ENCODE measurements at places on chromosomes 1 and 21.

DNA sequence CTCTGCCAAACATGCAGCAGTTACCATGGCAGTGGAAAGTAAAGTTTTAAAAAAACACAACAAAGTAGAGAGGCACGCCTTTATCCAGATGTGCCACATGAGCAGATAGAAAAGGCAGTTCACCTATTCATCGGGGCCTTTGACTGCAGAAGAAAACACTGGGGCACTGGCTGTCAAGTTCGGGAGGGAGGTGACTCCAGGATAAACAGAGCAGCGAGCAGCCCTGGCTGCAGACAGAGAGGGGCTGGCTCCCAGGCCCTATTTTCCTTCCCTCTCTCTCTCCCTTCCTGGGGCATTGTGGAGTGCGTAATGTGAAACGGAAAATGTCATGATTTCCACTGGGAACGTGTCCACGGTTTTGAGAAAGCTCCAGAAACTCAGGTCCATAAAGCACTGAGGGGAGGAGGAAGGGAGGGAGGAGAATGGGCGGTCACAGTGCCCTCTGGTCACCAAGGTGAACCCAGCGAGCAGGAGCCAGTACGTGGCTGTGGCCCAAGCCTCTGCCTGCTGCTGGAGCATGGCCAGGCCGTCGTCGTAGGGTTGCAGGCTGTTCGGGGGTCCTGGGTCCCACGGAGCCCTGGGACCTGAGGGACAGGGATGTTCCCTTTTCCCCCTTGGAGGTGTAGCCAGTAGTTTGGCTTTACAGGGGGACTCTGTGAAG, 114.7 kb upstream of the IRF2BP2 start:
- peak; percentile 81 for DNase-seq

DNA sequence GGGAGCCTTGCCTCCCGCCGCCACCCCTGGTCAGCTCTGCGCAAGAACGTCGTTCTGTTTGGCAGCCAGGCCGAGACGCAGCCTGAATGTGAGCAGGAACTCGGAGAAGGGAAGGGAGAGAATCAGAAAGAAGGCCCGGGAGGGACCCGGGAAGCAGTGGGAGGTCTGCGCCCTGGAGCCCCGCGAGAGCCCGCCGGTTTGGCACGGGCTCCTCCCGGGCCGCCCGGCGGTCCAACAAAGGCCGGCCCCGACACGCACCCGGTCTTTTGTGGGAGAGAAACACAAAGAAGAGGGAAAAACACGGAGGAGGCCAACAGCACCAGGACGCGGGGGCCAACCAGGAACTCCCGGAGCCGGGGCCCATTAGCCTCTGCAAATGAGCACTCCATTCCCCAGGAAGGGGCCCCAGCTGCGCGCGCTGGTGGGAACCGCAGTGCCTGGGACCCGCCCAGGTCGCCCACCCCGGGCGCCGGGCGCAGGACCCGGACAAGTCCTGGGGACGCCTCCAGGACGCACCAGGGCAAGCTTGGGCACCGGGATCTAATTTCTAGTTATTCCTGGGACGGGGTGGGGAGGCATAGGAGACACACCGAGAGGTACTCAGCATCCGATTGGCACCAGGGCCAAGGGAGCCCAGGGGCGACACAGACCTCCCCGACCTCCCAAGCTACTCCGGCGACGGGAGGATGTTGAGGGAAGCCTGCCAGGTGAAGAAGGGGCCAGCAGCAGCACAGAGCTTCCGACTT, 2.7 kb upstream of the OLIG2 start:
- no peak for DNase-seq

DNA sequence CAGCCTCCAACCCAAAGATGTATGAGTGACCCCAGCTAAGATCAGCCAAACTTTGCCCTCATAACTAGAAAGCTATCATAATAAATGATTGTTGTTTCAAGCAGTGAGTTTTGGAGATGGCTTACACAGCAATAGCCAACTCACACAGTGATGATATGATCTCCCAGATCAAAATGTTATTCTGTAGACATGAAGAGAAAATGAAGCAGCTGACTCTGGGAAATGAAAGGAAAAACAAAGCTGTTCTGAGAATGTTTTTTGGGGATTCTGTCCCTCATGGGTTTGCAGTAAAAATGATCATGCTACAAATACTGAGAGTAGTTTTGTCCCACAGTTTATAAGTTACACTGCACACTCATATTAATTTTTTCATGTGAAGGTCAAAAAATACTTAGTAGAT, 617.8 kb downstream of the MRPL39 start:
- DNase-seq, result no peak

DNA sequence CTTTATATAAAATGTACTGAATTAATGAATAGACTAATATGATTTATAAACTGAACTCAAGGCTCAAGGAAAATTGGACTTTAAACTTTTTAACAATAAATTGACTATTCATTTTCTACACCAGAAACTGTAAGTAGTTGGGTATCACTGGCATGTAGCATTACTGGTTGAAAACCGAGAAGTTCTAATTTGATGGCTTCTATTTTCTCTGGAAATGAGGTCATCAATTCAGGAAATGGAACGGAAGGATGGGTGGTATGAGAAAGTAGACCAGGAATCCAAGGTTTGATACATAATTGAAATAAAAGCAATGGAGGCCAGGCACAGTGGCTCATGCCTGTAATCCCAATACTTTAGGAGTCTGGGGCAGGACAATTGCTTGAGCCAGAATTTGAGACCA, 50.4 kb downstream of the RERE start:
- DNase-seq, result no peak

DNA sequence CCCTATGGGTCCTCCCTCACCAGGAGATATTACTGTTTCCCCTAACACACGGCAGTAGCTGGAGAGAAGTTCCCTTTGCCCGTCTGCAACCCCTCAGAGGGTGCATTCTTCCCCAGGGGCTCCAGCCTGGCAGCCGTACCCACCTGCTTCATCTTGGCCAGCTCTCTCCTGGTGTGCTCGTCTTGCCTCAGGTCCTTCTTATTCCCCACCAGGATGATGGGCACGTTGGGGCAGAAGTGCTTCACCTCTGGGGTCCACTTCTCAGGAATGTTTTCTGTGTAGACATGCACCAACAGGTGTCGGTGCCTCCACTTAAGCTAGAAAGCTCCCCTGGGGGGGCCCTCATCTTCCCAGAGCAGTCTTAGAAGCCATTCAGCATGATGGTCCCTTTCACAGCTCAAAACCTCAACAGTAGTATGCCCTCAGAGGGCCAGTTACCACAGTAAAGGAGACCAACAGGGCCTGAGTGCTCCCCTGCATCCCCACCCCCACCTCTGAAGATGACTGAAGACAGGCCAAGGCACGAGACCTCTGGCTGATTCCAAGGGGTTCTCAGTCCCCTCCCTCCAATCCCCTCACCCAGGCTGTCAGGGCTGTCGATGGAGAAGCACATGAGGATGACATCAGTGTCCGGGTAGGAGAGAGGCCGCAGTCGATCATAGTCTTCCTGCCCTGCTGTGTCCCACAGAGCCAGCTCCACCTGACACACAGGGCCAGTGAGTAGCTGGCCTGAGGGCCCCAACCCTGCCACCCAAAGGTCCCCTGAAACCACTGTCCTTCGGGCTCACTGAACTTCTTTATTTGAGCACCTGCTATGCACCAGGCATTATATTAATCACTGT, 4.3 kb downstream of the RHOC start:
- DNase-seq, result no peak

DNA sequence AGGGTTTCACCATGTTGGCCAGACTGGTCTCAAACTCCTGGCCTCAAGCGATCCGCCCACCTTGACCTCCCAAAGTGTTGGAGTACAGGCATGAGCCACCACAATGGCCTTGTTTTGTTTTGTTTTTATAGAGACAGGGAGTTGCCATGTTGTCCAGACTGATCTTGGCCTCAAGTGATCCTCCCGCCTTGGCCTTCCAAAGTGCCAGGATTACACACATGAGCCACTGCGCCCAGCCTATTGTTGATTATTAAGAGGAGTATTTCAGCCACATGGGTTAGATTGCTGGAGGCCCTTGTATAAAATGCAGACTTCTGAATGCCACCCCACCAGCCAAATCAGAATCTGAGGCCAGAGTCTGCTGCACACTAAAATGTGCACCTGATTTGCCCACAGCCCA, 57.2 kb upstream of the ANGPTL1 start:
- no peak for DNase-seq

DNA sequence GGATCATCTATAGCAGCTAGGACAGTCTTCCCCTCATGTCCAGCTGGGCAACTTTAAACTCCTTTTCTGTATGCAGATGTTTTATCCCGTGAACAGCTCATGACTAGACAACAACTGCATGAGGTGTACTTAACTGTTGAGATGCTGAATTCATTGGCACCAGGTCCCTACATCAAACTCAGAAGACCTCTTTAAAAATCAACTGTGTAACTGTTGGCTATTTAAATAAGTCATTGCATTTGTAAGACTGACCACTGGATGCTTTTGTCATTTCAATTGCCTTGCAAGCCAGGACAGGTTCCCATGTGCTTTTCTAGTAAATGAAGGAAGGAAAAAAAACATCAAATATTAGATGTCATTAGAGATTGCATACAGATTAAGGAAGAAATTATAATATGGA, 28.3 kb upstream of the GORAB start:
- no peak for DNase-seq

DNA sequence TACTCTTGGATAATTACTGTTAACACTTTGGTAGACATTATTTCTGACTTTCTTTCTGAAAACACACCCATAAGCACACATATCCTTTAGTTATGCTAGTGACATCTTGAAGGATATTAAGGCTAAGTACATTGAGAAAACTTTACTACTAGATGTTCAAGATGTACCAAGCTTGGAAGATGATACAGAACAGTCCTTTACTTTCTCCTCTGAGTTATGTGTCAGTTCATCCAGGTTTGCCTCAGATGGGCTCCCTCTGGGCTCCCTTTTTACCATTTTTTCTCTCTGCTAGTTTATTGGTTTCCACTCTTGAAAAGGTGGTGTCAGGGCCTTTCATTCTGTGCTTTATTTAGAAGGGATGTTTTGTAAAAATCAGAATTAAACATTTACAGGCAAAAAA, 172.3 kb downstream of the S1PR1 start:
- DNase-seq, result no peak

DNA sequence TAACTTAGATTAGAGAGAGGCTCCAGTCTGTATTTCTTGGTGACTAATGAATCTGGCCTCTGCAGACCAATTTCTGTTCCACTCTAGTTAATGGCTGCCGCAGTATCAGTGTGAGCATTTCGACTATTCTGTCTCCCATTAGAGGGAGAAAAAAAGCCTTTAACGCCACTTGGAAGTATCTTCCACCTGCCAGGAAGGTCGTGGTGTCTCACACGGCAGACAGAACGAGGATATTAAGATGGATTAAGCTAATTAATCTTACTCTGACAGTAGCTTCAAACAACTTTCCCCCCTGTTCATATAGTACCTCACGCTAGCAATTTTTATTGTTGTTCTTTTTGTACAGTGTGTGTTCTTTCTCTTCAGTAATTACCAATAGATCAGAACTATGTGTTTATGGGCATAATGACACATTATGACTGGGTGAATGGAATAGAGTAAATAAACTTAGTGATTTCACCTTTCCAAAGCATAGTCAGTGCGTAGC, 153.8 kb downstream of the ADGRL2 start:
- no peak for DNase-seq

DNA sequence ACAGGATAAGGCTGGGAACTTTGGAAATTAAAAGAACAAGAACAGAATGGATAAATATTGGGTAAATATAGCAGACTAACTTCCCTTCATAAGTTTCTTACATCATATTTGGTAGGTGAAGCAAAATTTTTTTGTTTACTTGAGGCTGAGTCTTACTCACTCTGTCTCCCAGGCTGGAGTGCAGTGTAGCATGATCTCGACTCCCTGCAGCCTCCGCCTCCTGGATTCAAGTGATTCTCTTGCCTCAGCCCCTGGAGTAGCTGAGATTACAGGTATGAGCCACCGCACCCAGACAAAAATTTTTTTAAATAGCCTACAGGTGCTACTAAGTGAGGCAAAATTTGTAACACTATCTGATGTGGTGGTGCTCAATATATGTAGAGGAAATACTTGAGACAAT, 50.7 kb downstream of the TM2D1 start:
- no peak for DNase-seq

DNA sequence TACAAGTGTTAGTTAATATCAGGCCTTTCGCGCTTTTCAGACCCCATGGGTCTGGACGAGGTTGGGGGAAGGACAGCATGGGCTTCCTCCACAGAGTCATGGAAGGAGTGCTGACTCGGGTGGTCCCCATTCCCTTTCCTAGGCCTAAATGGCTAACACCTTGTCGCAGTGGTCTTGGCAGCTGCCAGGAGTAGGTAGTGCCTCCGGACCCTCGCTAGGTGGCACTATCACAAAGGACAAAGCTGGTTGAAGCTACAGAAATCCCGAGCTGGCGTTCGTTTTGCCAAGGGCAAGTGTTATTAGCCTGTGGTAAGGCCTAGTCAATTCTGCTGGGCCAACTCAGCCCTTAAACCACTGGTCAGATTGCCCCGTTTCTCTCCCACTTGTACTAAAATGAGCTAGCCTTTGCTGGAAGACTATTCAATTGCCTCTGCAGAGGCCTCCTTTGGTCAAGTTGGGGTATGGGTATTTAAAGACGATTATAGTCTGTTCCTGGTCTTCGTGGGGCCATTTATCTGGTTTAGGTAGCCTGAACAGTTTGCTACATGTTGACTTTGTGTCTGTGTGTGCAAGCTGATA, 1.1 kb upstream of the UBE2Q1 start:
- peak; percentile 96 for DNase-seq

DNA sequence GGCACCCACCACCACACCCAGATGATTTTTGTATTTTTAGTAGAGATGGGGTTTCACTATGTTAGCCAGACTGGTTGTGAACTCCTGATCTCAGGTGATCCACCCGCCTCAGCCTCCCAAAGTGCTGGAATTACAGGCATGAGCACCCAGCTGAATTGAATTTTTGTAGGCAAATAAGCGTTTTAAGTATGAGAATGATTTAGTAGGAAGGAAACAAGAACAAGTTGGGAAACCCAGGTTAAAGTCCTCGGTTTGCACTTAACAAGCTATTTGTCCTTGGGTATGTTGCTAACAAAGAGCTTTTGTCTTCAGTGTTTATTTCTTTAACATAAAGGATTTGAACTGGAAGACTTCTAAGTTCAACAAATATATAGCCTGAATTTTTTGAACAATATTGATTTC, 23.9 kb downstream of the BTF3L4 start:
- no peak for DNase-seq

DNA sequence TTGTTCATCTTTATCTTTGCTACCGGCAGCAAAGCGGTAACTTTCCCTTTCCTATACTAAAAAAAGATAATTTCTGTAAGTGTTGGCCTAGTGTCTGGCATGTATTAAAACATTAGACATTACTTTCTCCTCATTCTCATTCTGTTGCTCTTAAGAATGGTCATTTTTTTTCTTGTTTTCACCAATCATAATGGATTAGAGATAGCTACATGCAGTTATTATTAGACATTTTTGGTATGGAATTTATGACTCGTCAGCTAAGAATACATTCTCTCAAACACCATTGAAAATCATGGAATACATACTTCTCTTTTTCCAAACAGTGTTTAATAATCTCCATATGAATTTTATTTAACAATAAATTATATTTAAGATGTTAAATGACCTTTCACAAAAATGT, 1154.6 kb downstream of the BRINP3 start:
- DNase-seq, result no peak

GRCh38 chr1:30888391-30888790, 20.2 kb downstream of the SDC3 start:
- DNase-seq, result no peak

- DNase-seq, result no peak
These were observed 5.7 kb upstream of the PPM1J start for GRCh38 chr1:112720800-112721199.

- no peak for DNase-seq
These were observed 7.0 kb upstream of the C1orf174 start for GRCh38 chr1:3907031-3907534.

Measured in Ammon's horn (tissue), 1 donor.